ENCODE measurements at places on chromosomes 7 and 10.

- DNase-seq, result no peak
Measured at GRCh38 chr10:21257919-21258318, 267.6 kb downstream of the SKIDA1 start.

DNA sequence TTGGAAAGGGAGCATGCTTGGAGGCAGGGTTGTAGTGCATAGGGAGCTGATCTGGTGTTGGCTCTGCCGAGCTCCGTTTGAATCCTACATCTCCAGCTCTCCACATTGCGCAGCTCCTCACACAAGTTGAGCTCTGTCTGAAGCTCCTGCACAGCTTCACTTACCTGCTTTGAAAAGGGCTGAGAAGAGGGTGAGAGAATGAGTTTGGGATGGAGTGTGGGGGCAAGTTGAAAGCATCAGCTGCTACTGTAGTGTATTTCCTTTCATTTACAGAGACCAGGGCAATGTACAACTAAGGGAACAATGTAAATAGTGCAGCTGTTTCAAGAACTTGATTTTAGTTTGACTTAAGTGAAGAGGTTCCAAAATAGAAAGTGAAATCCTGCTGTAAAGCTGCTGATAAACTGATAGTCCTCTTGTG lies 88.5 kb downstream of the VTI1A start:
- no peak for DNase-seq

GRCh38 chr7:151436446-151437158 lies 3.3 kb downstream of the CRYGN start:
- no peak for DNase-seq

DNA sequence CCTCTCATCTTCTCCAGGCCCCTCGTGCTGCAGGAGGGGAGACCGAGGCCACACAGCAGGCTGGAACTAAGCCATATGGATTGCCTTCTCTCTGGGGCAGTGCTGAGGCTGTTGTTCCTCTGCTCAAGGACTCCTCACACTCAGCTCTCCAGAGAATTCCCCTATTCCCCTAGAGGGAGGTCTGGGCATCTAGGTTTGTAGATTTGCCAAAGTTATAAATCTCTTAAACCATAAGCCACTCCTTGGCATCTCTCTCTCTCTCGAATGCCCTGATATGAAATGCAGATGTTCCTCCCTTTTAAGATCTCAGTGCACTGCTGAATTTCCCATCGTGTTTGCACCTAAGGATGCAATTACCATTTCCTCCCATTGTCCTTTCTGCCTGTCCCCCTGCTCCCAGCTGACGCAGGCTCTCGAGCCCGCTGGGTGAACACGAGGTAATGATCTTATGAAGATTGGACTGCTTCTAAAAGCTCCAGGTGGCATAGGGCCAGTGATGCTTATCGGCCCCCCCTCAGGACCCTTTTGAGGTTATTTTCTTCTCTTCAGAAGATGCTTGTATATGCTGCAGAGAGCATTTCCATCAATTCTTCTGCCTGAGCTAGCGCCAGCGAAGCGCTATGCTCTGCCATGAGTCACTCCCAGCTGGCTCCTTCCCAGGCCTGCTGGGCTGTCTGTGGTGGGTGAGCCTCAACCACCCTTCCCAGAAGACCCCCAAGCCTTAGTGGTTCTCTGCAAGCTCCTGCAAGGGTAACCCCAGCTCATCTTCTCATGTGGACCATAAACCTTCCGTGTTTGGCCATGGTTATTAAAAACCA lies 41.6 kb upstream of the AQP1 start:
- DNase-seq, result no peak

Measured in HS-27A (cell line).